Stimulated activated CD8-positive, alpha-beta memory T cell treated with anti-CD3 and anti-CD28 coated beads, Interleukin-2, amount 100 ng/mL, for 1 hour (primary cell): ENCODE measurements at places on chromosomes 2 and 18.

- no peak for DNase-seq
Observed at GRCh38 chr2:200042102-200042735, 86.8 kb downstream of the MAIP1 start.

DNA sequence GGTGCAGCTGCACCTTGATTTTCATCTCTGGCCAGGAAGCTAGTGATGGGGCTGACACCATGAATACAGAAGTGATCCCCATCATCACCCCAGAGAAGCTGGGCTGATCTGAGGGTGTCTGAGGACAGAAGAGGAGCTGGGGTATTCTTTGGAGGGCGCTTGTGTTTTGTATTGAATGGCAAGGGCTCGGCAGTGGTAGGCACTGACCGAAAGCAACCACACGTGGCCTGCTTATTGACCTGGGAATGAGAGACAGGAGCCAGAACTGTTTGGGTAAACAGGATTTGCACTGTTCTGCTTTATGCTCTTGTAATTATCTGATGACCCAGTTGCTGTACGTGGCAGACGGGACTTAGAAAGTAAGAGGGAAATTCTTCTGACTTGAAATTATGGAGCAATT lies 62.6 kb upstream of the RPL31 start:
- no peak for DNase-seq

DNA sequence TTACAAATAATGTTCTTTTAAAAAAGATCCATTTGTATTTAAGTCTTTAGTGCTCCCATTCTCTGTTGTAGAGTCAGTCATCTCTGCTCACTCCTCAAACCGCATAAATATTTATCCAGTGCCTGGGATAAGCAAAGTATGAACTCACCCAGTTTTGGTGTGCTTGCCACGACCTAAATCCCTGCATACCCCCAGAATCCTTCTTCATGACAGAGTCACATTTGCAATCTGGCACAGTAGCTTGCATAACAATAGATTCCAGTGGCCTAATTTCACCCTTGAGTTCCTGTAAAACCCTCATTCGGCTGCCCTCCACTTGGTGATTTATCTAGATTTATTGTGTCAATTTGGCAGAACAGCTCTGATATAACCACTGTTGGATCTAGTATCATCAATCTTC lies 92.9 kb downstream of the DTNA start:
- no peak for DNase-seq

GRCh38 chr2:117982376-117983033 lies 31.4 kb downstream of the CCDC93 start:
- no peak for DNase-seq

DNA sequence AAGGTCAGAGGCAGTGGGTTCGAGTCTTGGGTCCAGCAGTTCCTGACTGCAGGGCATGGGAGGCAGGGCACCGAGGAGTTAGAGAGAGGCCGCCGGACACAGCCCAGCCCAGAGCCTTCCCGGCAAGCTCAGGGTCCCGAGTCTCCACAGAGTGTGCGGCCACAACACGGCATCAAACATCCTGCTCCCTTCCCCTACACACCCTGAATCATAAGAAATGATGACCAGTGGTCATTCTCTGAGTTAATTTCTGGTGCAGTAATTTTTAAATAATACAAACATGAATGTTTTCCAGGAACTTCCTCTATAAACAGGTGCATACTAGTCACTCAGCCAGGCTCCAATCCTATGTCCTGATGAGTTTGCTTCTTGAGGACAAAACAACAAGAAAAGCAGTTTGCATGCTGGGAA lies 118.0 kb downstream of the PXDN start:
- no peak for DNase-seq

GRCh38 chr2:63886445-63886844 lies 44.7 kb downstream of the UGP2 start:
- no peak for DNase-seq

GRCh38 chr2:233794128-233794658 lies 16.1 kb downstream of the MROH2A start:
- DNase-seq = no peak

DNA sequence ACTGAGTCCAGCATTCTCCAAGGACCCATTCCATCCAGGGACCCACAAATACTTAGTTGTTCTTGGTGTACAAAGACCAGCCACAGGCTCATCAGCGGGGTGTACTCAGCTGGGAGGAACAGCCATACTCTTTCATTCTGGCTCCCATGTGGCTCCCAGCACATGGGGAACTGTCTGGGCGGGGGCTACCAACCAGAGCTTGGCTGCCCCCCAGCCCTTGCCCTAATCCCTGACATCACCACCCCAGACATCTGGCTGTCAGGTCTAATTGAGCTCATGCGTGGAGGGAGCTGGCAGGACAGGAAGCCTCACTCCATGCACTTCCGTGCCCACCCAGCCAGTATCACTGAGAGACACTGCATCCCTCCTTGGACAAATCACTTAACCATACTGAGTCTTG lies 283.6 kb downstream of the DYSF start:
- no peak for DNase-seq

- DNase-seq = no peak
Observed at GRCh38 chr2:127093648-127094210, 13.2 kb downstream of the BIN1 start.

- DNase-seq = no peak
Observed at GRCh38 chr2:524442-524841, 152.8 kb downstream of the TMEM18 start.

GRCh38 chr18:10743766-10744165 lies 217.9 kb downstream of the NAPG start:
- DNase-seq = no peak

DNA sequence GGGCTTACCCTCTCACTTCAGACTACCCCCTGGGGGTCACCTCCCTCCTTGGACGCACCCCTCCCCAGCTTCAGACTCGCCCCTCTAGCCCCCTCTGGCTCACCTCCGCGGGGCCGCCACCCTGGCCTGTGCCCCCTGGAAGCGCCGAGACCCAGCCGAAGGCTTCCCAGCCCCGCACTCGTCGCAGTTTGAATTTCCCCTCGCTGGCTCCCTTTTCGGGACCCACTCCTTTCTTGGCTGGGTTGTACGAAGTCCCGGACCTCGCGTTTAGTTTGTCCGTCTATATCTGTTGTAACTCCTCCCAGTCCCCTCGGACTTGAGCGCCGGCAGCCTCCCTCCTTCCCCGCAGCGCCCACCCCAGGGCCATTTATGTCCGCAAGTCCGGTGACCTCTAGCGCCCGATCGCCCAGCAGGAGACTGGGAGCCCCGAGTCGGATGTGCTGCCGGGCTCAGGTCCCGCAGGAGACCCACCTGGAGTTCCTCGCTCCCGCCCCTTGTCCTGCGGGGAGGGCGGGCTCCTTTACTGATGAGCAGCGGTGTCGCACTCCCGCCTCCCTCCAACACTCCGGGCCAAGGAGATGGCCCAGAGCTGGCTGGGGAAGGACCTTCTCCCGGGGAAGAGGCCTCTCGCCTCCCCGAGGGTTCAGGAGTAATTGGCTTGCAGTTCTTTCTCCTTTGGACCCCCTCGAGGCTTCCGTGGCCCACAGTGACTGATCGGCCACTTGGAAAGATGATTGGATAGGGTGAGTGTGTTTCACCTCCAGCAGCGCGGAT lies 692 bp upstream of the RAX start:
- DNase-seq = no peak

DNA sequence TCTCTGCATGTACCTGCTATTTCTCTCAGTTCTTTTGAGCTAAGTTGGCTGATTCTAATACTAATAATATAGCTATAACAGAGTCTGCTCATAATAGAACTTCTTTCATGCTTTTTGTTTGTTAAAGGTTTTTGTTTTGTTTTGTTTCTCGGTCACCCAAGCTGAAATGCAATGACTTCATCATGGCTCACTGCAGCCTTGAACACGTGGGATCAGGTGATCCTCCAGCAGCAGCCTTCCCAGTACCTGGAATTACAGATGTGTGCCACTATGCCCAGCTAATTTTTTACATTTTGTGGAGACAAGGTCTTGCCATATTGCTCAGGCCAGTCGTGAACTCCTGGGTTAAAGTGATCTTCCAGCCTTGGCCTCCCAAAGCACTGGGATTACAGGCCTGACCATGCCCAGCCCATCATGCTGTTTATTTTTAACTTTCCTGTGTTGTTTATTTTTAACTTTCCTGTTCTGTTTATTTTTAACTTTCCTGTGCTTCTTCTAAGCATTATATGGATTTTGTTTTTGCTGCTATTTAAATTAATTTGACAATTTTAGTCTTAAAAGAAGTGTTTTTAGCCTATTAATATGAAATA lies 763.8 kb upstream of the CDH7 start:
- no peak for DNase-seq

DNA sequence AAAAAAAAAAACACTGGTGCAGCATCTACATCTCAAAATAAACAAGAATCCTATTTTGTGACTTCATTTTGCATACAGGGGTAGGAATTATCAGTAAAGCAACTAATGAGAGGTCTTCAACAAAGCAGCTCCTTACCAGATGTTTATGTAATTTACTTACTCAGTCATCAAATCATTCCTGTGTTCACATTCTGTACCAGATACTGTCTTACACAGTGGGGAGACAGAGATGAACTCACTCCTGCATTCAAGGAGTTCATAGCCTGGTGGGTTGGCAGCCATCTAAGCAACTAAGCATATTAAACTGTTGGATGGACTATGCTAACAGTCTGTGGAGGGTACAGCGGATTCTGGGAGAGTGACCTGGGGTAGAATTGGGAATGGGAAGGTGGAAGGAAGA lies 169.0 kb downstream of the OSR1 start:
- no peak for DNase-seq

DNA sequence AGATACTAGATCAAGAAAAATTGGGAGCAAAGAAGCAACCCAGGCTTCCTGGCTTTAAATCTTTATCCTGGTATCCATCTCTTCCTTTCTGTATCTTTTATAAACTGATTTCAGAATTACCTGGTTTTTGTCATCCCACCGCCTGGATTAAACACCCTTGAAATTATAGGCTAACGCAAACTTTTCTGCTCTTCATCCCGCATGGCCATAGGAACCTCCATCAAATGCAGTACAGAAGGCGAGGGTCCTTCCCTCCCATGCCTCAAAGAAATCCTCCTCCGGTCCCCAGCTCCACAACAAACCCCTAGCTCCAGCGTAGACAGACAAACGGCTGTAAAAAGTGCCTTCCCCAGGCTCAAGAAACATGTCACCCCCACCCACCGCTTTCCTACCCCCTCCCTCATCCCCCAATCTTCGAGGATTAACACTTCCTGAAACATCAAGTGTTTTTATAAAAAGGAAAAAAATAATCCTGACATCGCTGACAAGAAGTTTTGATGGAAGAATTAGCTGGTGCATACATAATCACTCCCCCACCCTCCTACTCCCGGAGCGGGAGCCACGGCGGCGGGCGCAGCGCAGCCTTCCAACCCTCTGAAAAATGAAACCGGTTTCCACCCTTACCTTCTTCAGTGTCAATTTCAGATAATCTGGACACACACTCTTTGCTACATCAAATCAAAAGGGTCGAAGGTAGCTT lies 7.6 kb downstream of the DLX1 start:
- no peak for DNase-seq

GRCh38 chr2:235066895-235067294 lies 115.1 kb downstream of the SH3BP4 start:
- DNase-seq = no peak

DNA sequence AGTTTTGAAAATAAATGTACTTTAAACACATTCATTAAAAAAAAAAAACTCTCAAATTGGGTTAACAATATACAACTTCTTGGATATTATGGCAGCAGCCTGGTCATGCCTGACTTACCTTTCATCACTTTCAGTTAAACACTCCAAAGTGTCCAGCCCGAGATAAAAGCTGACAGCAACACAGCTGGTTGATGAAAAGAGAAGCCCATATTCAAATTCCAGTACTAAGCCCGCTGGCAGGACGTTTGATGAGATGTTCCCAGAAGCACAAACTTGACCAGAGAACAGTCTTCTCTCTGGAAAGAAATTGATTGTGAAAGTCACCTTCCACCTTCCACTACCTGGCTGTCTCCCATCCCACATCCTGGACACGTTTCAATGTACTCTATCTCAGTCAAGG lies 586.3 kb downstream of the TDRD15 start:
- no peak for DNase-seq

DNA sequence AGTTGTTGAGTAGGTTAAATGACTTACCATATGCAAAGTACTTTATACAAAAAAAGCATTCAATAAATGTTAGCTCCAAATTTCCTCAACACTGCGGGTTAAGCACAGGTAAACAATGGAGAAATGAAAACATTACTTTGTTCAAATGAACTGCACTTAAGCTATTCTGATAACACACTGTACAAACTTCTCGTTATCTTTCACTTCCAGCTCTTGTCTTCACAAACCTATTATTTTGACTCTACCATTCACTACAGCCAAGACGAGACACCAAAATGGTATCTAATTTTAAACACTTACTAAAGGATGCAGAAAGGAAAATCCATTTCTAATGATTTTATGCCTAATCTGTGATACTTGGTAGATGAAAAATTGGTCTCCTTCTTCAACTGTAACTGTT lies 43.8 kb downstream of the SLC40A1 start:
- no peak for DNase-seq

GRCh38 chr2:48508461-48509124 lies 21.4 kb upstream of the STON1 start:
- no peak for DNase-seq
